ENCODE measurements at places on chromosomes 6 and 20.
A peak's percentile ranks its signal among the peaks of the same experiment; 100 is the strongest.

DNA sequence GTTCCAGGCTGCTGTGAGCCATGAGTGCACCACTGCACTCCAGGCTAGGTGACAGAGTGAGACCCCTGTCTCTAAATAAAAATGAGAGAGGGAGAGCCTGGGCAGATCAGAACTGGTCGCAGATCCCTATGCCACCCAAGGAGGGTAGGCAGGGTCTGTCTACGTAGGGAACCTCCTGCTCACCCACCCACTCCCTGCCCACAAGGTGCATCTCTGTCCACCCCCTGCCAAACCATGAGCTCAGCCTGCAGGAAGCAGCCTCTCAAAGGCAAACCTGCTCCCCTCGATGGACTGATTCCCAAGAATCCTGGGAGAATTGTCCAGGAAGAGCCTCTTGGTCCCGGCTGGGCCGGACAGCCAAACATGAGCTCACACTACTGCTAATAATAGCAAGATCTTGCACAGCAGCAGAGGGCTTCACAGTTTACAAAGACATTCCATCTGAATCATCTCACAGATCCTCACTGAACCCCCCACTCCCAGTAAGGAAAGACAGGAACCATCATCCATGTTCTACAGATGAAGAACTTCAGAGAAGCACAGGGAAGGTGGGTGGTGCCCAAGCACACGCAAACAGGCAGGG, 27.8 kb upstream of the TLDC2 start:
- DNase-seq = no peak

DNA sequence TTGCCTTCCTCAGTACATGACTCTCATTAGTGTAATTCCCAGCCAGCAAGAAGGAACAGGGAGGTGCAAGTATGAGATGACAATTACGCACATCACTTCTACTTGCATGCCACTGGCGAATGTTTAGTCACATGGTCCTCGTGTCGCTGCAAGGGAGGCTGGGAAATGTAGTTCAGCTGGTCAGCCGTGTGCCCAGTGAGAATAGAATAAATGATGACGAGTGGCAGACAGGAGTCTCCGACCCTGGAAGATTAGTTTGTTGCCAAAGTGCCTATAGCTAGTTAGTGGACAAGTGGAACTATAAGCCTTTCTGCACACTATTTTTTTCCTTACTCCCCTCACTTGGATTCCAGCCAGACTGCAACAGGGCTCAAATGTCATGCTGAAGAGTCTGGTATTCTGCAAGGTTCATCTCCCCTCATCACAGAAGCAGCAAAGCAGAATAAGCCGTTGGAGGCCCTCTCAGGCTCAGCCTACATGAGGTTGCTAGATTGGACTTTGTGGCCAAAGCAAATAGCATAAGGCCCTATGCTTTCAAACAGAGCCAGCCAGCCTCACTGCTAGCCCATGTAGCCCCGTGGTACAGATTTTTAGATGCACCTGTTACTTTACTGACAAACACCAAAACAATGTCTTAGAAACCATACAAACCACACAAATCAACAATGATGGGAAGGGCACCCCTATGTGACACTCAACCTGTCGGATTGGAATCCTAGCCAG, 9.7 kb downstream of the LINC00237 start:
- DNase-seq = peak; percentile 70

- DNase-seq = no peak
Observed at GRCh38 chr20:25397821-25398220, 7.2 kb upstream of the ABHD12 start.

DNA sequence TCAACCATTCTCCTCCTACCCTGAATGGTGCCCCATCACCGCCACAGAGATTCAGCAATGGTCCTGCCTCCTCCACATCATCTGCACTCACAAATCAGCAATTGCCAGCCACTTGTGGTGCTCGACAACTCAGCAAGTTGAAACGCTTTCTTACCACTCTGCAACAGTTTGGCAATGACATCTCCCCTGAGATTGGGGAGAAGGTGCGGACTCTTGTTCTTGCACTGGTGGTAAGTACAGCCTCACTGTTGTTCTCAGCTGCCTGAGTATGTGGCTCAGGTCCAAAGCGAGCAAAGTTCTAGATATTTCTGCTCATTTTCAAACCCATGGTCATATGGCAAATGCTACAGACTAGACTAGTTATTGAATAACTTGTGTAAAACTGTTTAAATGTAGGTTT, 51.0 kb upstream of the C20orf144 start:
- no peak for DNase-seq

DNA sequence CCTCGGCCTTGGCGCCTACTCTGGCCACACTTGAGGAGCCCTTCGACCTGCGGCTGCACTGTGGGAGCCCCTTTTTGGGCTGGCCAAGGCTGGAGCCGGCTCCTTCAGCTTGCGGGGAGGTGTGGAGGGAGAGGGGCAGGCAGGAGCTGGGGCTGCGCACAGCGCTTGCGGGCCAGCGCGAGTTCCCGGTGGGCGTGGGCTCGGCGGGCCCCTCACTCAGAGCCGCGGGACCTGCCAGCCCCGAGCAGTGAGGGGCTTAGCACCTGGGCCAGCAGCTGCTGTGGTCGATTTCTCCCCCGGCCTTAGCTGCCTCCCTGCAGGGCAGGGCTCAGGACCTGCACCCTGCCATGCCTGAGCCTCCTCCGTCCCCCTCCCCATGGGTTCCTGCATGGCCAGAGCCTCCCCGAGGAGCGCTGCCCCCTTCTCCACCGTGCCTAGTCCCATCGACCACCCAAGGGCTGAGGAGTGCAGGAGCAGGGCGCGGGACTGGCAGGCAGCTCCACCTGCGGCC, 136.8 kb downstream of the EPHA7 start:
- no peak for DNase-seq

- no peak for DNase-seq
Observed at GRCh38 chr6:121759370-121759769, 323.9 kb downstream of the GJA1 start.

DNA sequence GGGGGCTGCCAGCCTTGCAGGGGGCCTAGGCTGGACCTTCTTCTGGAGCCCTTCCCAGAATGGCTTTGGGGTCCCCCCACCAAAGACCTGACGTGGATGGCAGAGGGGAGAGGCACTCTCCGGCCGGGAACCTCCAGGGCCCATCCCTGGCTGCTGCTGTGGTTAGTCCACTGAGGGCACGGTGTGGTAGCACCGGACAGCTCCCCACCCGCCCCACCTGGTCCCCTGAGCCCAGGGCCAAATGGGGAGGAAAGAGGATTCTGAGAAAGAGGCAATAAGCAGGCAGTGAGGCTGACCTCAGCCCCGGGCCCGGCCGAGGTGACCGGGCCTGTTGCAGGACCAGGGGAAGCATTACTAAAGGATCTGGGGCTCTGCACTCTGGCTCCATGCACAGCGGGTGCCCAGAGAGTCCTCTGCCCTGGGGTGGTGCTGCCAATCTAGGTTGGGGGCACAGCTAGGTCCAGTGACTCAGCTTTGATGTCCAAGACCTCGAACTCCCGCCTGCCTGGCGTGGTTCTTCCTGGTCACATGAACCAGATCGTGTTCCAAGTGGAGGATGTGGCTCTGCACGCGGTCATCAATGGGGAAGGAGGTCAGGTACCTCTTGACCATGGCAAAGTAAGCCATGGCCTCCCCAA, 2.2 kb downstream of the CENPB start:
- DNase-seq = no peak

- peak; percentile 55 for DNase-seq
Observed at GRCh38 chr6:288866-289265, 3.4 kb upstream of the DUSP22 start.

- DNase-seq = no peak
Observed at GRCh38 chr6:163944897-163945296, 530.4 kb downstream of the QKI start.

GRCh38 chr6:150652848-150653613, 53.3 kb downstream of the PLEKHG1 start:
- no peak for DNase-seq

- no peak for DNase-seq
Observed at GRCh38 chr6:3777730-3778461, 26.4 kb upstream of the PXDC1 start.

GRCh38 chr6:45445749-45446549, 68.2 kb upstream of the SUPT3H start:
- peak; percentile 96 for DNase-seq

DNA sequence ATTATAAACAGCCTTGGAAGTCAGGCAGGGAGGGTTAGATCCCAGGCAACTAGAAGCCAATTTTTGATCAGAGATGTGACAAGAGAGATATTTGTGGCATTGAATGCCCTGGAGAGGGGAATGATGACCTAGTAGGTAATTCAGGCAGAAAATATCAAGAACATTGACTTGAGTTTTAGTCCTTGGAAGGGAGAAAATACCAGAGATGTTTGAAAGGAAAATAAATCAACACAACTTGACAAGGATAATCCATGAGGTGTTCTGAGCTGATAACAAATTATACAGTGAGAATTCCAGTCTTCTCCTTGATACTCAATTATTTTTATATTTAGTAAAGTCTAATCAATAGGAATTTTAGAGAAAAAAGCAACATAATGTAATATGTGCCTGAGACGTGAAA, 10.6 kb upstream of the MARCKS start:
- no peak for DNase-seq

- DNase-seq = peak; percentile 25
Observed at GRCh38 chr6:149755300-149756260, 6.0 kb downstream of the PCMT1 start.

GRCh38 chr6:40408786-40409542, 178.2 kb downstream of the LRFN2 start:
- DNase-seq = no peak

- no peak for DNase-seq
Observed at GRCh38 chr6:137878486-137879285, 11.6 kb downstream of the TNFAIP3 start.

DNA sequence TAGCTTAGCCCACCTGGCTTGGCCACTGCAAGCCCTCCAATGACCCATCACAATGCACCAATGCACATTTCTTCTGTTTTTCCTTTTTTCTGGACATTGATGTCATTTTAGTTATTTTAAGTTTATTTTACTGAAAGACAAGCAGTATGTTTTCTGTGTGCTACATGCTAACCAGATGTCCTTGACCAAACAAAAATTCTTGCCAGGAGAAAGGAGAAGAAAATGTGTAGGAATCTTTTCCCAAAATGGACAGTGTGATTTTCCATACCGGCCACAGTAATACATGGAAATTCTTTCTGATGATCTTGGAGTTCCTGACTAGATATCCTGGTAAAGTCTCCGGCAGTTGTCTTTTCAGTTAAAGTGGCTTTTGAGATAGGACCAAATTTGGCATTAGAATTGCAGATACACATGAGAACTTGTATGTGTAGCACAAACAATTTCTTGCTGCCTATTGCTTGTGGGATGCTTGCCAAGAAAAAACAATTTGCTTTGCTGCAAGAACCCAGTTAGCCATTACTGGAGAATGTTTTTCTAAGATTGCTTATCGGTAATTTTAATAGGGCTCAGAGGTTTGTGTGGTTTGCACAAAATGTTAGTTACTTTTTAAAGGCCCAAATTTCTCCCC, 696.5 kb upstream of the CITED2 start:
- DNase-seq = no peak

- DNase-seq = no peak
Observed at GRCh38 chr20:25009218-25010145, 16.9 kb upstream of the APMAP start.

DNA sequence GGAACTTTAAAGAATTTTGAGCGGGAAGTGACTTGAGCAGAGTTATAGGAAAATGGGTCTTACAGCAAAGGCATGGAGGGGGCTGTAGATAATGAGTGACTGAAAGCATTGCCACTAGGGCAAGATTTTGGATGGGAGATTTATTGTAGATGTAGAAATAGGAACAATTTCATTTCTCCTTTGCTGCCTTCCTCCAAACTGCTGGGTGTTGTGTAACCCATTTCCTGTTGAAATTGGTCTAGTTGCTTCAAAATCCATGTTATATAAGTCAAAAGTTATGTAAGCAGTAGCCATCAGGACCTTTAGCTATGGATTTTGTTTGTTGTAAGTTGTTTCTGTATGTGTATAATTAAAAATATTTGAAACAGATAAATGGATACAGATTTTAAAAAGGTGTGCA, 11.1 kb downstream of the YWHAB start:
- DNase-seq = peak; percentile 95

DNA sequence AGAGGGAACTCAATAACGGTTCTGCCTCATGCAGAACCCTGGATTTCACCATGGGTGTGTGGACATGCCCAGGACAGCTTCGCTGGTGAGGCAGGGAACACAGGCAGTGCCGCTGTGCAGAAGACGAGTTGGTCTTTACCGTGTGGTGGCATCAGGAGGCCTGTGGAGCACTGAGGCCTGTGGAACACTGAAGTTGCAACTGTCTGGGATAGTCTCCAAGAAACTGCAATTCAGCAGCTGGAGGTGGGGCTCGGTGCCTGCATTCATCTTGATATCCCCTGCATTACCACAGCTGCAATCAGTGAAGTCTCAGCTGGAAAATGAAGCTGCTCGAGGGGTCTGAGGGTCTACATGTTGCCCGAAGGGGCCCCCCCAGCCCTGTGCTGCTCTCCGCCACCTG, 202.4 kb upstream of the CDH4 start:
- DNase-seq = no peak

GRCh38 chr6:137581019-137581707, 87.0 kb upstream of the OLIG3 start:
- DNase-seq = peak; percentile 4

Measured in inflammatory macrophage (primary cell).